HS-27A (cell line): ENCODE measurements at places on chromosomes 5 and 9.
A peak's percentile ranks its signal among the peaks of the same experiment; 100 is the strongest.

GRCh38 chr5:96868603-96869371 lies 7.5 kb upstream of the ERAP2 start:
- DNase-seq: no peak

GRCh38 chr9:12464910-12465512 lies 228.2 kb upstream of the TYRP1 start:
- DNase-seq: no peak

DNA sequence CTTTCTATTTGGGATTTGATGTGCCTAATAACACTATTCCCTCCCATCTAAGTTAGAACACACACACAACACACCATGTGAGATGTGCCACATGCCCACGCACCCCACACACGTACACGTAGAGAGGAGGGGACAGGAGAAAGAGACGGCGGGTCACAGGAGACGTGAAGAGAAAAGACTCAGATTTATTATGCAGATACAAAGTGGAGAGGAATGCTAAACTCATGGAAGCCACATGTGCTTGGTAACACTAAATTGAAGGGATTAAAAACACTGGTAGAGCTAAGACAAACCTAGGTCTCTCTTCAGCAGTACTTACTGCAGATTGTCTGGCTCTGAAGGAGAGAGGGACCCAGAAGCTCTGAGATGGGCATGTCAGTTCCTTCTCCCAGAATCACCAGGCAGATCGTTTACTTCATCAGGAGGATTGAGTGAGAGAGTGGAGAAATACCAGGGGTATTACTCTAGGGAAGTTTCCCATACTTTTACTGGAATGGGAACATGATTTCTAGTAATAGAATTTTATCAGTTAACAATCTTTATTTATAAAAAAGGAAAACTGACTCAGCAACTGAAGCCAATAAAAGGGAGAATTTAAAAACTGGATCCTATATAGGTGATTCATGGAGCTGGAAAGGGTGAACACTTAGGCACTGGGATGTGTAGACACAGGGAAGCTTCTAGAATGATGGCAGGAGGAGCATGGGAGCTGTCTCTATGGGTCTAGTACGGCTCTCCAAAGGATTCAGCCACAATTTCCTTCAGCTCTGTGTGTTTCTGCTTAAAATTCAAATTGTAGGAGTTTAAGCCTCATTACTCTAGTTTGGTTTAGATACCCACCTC lies 139.4 kb downstream of the MACIR start:
- DNase-seq: peak; percentile 11

GRCh38 chr5:54531546-54531945 lies 14.0 kb downstream of the SNX18 start:
- DNase-seq: no peak

DNA sequence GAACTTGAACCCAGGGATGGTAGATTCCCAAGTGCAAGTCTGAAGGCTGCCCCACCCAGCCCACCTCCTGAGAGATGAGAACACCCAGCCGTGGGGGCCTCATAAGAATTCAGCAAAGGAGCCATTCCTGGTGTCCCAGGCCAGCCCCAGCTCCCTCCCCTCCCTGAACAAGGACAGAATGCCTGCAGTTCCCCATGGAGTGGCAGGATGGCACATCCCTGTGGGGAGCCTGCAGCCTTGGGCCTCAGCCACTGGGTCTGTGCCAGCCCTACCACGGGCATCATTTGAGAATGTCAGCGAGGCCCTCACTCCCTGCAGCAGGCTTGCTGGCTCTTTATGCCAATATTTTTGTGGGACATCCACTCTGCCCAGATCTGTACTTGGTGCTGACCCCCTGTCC lies 36.2 kb upstream of the RAPGEF1 start:
- no peak for DNase-seq

DNA sequence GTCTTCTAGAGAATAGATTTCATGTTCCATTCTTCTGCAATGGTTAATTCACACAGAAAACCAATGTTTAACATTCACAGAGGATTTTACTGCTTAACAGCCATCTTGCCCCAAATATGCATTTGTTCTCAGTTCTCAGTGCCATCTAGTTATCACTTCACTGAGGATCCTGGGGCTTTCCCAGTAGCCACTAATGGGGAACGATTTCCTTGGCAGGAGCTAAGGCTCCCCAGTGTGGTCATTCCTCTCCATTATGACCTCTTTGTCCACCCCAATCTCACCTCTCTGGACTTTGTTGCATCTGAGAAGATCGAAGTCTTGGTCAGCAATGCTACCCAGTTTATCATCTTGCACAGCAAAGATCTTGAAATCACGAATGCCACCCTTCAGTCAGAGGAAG lies 3.4 kb downstream of the ERAP2 start:
- DNase-seq: no peak

DNA sequence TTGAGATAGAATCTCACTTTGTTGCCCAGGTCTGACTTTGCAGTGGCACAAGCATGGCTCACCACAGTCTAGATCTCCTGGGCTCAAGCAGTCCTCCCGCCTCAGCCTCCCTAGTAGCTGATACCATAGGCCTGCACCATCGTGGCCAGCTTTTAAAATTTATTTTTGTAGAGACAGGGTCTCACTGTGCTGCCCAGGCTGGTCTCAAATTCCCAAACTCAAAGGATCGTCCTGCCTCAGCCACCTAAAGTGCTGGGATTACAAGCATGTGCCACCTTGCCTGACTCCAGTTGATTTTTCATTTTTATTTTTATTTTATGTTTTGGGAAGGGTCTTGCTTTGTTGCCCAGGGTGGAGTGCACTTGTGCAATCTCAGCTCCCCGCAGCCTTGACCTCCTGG lies 41.7 kb upstream of the GLDC start:
- no peak for DNase-seq

DNA sequence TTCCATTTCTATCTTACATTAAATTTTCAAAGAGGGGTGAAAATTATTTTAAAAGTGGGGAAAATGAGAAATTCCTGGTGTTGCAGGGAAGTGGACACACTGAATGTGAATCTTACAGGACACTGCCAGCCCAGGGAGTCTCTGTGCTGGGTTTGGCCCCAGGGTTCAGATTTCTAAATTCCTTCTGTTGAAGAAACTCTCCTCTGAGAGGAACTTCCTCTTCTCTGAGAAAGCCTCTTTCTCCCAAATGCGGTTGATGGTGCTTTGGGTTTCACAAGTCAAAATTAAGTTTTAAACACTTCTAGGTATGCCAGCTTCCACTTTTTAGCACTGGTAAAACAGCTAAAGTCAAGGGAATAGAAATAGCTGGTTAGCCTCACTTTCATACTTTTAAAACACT lies 317.9 kb upstream of the ITGA1 start:
- no peak for DNase-seq

DNA sequence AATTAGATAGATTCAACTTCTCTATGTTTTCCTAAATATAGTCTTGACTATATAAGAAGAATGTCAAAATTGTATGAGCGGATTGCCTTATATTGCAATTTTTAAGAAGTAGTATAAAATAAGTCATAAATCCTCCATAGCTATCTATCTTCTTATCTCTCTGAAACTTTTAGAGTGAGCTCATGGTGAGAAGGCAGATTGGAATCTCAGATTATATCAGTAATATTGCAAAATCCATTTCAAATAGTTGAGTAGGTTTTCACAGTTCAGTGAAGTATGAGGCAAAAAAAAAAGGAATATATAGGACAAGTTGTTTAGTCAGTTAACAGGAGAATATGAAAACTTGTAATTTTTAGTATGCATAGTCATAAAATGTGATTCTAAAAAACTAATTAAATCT lies 156.4 kb downstream of the FAM174A start:
- DNase-seq: no peak

DNA sequence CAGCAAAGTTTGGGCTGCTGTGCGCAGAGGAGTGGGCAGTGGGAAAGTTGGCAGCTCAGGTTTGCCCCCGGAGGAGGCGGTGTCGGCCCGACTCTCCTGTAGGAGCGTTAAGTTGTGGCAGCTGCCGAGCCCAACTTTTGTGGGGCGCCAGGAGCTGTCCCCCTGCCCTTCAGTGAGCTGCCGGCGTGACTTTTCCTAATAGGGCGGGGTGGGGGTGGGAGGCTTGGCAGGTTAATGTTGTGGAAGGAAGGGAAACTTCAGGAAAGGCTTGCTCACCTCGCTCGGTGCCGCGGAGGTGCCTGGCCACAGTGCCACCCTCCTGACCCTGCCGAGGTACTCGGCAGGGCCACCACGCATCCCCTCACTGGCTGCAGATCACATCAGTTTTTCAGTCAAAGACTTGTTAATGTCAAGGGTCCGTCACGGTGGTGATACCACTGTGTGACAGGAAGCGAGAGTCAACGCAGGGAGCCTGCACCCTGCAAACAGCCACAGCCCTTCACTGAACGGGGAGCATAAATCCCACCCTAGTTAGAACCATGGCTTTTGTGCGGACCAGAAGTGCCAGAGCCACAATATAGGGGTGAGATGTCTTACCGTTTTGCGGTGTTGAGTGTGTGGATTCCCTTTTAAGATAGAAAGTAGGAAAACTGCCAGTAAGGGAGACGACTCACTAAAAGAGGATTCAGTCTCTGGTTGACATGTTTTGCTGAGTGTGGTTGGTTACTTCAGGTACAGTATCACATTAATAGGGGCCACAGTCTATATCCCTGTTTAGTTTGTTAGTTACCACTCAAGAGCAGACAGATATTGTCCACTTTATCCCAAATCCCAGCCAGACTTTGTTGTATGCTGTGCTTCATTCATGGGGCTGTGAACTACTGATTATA lies 796 bp downstream of the LNPEP start:
- DNase-seq: no peak

GRCh38 chr9:37582548-37583157 lies 6.5 kb upstream of the FBXO10 start:
- no peak for DNase-seq

- DNase-seq: no peak
These were observed 524 bp downstream of the MEGF10 start for GRCh38 chr5:127290946-127291693.

DNA sequence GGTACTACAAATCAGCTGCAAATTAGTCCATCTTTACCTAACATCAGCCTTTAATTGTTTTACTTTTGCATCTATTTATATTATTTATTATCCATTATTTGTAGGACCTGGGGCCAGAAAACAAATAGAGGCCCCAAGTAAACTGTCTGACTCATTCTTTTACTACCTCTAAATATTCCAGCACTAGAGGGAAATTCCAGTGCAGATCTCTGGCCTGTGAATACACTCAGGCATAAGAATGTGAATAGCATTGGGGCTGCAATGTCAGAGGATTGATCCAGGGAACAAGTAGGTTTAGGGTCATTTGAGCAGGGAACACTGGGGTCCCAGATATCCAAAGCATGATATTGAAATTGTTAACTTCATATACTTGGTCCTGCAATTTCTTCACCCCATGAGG lies 176.6 kb upstream of the TYRP1 start:
- DNase-seq: no peak

GRCh38 chr5:95842854-95843544 lies 20.5 kb upstream of the GLRX start:
- DNase-seq: no peak

- no peak for DNase-seq
These were observed 10.8 kb downstream of the SH3PXD2B start for GRCh38 chr5:172443441-172444109.

DNA sequence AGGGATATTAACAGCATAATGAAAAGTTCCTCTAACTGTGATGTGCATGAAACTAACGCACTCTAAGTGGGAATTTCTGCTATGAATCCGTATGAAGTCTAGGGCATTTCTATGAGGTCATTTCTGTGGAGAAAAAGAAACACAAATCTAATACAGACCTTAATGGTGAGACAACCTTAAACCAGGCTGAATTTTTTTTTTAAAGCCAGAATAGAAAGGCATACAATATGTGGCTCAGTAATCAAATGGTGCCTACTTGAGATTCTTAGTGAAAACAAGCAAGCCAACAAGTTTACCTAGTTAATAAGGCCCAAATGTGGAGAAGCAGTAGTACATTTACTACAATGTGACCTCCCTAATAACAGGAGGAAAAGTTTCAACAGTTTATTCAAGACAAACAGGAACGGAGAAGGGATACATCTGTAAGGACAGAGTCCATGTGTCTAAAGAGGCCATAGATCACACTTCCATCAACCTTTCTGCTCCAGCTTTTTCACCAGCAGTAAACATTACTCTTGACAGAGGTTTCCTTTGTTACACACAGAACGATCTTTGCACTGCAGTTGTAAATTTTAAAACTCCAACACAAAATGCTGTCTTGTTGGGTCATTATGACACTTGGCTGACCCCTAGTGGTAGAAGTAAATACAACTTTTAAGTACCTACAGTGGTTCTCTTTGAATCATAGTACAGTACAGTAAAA lies 26.2 kb downstream of the CARNMT1 start:
- DNase-seq: peak; percentile 15

DNA sequence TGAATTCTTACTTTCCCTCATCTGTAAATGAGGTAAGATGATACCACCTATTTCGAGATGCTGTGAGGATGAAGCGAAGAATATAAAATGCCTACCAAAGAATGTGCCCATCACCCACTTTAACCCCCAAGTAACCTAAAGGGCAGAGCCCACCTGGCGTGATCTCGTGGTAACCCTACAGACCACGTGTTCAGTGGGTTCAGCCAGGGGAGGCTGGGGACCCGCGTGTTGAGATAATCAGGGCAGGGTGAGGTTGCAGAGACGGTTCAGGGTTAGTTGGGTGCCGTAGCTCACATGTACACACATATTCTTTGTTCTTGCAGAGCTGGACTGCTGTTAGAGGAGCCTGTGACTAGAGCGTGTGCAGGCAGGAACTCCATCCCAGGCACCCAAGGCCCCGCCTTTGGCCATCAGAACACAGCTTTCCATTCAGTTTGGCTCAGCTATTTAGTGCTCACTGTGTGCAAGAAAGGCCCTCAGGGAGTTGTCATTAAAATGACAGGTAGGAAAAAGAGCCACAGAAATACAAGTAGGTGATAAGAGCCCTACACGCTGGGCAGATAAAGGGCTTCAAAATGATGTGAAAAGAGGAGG lies 56.5 kb upstream of the HAND1 start:
- DNase-seq: no peak

- DNase-seq: no peak
These were observed 33.2 kb upstream of the DMXL1 start for GRCh38 chr5:119037496-119038215.

DNA sequence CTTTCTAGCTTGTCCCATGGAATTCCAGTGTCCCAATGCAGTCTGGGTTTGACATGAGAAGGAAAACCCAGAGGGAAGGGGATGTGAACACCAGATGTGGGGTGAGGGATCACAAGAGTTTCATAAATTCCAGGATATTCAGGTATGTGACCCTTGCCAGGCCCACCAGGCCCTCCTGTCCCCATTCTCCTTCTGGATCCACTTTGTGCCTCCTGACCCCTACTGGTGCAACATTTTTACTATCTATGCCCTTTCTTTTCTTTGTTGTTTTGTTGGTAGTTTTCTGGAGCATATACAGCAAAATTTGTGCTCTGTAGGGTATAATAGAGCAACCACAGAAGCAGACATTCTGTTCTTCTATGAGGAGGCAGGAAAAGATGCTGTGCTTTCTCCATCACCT lies 597.0 kb upstream of the GRAMD2B start:
- DNase-seq: no peak

GRCh38 chr5:81302596-81302995 lies 1.2 kb downstream of the ZCCHC9 start:
- DNase-seq: no peak

GRCh38 chr9:132125944-132126679 lies 35.7 kb upstream of the NTNG2 start:
- no peak for DNase-seq

- DNase-seq: no peak
These were observed 11.0 kb upstream of the CEL start for GRCh38 chr9:133050781-133051180.
